Ovary (tissue), 10 donors: ENCODE measurements at places on chromosomes 2 and 18.

DNA sequence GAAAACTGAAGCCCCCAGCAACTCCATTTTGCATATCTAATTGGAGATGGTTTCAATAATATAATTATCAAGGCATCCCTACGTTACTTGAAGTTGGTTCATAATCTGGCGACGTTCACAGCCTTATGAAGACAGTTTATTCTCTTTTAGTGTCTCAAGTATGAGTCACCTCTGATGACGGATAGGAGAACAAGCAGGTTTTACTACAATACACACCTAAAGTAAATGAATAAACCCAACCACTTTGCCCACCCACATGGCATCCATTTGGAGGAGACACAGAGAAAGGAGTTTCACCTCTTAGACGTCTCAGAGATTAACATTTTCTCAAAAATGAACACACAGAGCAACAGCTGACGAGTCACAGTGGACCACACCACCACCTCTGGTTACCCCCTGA is 40.8 kb downstream of the BCL11A start:
- DNase-seq, result no peak

DNA sequence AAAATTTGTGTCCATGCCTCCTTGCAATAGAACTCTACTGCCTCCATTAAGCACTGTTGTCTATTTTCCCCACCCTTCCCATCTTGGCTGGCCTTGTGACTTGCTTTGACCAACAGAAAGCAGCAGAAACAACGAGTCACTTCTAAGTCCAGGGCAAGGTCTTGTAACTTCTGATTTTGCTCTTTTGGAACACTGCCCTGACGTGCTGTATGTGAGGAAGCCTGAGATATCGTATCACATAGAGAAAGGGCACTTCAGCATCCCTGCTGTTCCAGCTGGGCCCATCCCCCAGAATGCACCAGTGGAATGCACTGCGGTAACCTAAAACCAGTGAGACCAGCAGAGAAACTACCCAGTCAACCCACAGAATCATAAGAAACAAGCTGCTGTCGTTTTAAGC is 28.1 kb downstream of the NCKAP1 start:
- no peak for DNase-seq

GRCh38 chr2:42784204-42784880 is 8.0 kb downstream of the HAAO start:
- no peak for DNase-seq

GRCh38 chr2:108933691-108934117 is 55.3 kb downstream of the EDAR start:
- no peak for DNase-seq

DNA sequence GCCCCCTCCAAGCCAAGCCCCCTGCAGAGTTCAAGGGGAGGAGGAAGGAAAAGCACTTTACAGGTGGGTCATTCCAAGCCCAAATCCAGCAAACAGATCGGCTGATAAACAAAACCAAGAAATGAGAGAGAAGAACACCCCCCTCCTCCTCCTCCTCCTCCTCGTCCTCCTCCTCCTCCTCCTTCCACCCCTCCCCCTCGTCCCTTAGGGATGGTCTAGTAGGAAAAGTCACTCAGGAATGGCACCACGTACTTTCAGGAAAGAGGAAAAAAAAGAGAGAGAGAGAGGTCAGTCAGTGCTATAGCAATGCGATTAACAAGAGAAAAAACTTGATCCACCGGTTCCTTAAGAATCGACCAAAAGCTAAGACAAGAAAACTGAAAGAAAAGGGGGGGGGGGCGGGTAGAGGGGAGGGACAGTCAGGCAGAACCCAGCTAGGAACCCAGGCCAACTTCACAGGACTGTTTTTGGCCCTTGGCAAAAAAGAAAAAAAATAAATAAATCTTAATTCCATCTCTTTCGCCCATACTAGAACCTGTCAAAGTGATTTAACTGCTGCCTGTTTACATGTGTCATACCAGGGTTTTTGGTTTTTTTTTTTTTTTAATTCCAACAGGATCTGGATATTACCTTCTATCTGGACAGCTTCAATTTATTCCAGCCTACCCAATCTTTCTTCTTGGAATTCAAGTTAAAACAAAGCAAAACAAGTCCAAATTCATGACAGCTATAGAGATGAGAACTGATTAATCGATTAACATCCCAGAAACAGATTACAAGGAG is 906 bp downstream of the IKZF2 start:
- DNase-seq, result peak; percentile 22

GRCh38 chr18:44411262-44411905 is 269.3 kb upstream of the SETBP1 start:
- DNase-seq, result no peak

DNA sequence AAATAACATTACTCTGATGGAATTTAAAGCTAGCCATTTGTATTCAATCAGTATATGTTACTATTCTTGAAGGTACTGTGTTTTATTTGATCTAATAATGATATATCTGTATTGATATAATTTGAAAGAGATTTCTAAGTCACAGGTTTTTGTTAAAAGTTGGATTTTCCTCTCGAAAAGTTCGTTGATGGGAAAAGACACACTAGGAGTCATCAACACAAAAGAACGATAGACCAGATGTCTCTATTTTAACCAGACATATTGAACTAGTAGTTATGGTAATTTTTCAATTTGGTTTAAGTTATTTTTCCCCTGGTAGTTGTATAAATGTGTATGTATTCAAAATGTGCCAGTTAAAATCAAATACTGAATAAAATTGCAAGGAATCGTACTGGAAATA is 2.5 kb downstream of the ASXL3 start:
- no peak for DNase-seq

- no peak for DNase-seq
These were observed 25.8 kb upstream of the CYTIP start for GRCh38 chr2:157469726-157470125.

DNA sequence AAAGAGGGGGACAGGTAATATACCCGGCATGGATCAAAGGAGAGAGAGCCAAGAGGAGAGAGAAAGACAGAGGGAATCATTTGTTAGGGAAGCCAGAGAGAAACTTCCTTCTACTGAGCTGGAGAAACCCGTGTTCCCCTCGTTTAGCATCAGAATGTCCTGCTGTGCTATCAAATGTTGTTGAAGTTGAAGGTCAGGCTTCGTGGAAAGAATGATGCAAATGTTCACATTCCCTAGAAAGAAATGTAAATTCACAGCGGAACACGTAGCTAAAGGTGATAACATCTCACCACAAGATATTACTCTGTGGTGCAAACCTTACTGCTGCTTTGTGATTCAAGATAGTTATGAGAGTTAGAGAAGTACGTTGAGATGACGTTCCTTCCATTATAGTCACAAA is 258.1 kb downstream of the LNPK start:
- no peak for DNase-seq

GRCh38 chr2:95362486-95362885 is 40.0 kb upstream of the FAHD2A start:
- DNase-seq, result no peak

DNA sequence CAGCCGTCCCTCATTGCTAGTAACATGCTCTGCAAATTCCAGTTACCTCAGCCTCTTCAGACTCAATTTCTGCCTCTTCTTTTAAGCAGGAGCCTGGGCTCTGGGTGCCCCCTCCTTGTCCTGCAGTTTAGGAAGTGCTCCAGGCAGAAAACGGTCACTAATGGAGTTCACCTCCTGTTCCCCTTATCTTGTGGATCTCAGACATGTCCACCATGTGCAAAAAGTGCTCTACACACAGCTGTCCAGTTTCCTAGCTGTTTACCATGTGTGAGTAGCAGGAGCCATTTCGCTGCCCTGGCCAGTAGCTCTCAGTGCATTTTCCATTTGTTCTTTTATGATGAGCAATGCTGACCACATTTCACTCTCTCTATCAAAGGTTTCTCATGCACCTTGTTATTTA is 4.9 kb downstream of the SH3YL1 start:
- no peak for DNase-seq

GRCh38 chr2:152627351-152627957 is 89.8 kb downstream of the PRPF40A start:
- no peak for DNase-seq

DNA sequence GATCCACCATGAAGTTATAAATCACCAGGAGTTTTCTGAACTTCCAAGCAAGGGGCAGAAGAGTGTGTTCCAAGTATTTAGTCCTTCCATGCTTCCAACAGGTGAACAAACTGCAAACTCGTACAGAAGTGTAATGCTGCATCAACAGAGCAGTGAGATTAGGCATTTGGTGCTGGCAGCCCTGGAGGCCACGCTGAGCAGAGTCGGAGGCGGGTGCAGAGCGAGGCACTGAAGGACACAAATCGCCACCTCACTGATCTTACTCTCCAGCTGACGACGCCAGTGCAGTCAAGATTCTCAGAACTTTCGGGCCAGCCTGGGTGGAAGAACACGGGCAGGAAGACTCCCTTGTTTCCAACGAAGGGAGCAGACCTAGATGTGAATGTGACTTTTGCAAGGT is 39.2 kb downstream of the SERPINE2 start:
- DNase-seq, result no peak
